Caki2 (cell line): ENCODE measurements at places on chromosomes 4 and X.
A peak's percentile ranks its signal among the peaks of the same experiment; 100 is the strongest.

GRCh38 chr4:159483110-159483781 lies 380.4 kb downstream of the RAPGEF2 start:
- DNase-seq = no peak

DNA sequence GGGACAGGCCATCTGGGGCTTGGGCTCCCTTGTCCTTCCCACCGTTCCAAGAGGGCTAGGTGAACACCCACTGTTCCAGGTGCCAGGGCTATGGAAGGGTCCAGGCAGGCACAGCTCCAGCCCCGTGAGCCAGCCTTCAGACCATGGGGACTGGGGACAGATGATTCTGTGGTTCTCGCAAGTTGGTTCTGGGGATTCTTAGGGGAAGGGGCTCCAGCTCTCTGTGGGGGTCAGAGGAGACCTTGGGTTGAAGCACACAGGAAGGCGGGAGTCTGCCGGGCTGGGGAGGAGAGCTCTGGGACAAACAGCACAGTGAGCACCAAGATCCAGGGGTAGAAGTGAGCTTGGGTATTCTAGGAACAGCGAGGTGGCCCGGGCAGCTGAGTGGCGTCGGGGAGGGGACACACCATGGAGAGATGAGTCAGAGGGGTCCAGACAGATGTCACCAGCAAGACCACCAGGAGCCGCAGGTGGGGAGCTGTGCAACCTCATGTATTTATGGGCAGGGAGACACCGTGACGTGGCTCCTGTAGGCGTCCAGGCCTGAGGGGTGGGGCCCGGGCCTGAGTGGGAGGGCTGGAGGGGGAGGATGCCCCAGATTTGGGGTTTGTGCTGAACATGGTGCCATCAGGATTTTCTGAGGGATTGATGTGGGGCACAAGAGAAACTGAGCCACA lies 48.8 kb upstream of the HMX1 start:
- no peak for DNase-seq

DNA sequence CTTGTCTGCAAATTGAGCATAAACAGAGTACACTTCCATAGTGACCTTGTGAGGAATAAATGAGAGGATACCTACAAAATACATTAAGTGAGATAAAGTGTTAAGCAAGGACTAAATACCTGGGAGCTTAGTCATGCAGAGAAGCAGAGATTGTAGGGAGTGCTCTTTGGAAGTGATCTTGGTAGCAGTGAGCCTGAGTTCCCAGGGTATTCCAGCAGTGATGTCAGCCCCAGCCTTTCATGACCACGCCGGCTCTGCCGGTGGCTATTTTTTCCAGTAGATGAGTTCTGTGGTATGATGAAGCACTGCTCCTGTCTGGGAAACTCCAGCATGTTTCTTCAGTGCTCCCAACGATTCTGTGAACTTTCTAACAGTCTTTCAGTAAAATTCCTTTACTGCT lies 391.5 kb upstream of the IGFBP7 start:
- DNase-seq = peak; percentile 85

DNA sequence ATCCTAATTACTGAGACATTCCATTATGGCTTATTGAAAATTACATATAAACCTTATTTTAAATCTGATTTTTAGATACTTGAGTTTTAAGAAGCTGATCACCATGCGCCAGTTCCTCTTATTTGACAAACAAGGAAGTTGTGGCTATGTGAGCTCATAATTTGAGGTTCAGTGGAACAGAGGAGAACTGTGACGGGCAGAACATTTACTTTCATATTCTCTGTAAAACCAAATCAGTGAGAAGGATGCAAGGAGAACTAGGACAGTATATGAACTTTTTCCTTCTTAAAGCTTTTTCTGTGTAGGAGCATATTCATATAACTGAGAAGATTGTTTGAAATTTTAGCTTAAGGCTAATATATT lies 25.3 kb downstream of the STIM2 start:
- DNase-seq = no peak

DNA sequence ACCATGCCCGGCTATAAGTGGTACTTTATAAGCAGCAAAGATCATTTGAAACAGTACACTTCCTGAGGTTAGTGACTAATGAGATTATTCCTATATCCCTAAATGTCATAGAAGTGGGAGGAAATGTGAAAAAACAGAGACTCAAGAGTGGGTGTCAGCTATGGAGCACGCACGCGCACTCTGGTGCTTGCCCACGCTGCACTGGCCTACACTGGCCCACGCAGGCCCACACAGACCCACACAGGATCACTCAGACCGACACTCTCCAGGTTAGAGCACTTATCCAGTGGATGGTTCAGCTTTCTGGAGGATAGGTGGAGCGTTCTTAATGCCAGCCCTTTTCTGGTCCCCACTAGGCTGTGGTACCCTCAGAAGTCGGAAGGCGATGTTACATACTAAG lies 78.5 kb downstream of the IL1RAPL1 start:
- DNase-seq = no peak

DNA sequence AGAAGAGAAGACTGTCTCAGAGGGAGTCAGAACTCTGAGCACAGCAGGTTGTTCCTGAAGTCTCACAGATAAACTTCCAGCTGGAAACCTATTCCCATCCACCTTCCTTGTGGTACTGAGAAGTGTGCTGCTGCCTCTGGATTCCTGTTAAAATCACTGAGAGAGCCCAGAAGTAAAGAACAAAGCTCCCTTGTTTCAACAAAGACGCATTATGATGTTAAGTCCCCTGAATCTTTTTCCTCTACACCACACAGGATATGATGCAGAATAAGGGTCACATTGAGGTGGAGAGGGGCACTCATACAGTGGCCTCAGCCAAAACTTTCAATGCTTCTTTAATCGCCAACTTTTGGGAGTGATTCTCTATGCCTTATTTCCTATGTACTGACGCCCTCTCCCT lies 321.0 kb downstream of the OPHN1 start:
- DNase-seq = no peak

- peak; percentile 81 for DNase-seq
Measured at GRCh38 chr4:174461466-174462106, 60.7 kb downstream of the HPGD start.

- DNase-seq = no peak
Measured at GRCh38 chrX:133045986-133046385, 50.9 kb downstream of the USP26 start.

- peak; percentile 42 for DNase-seq
Measured at GRCh38 chr4:149029056-149029651, 586.9 kb upstream of the NR3C2 start.

DNA sequence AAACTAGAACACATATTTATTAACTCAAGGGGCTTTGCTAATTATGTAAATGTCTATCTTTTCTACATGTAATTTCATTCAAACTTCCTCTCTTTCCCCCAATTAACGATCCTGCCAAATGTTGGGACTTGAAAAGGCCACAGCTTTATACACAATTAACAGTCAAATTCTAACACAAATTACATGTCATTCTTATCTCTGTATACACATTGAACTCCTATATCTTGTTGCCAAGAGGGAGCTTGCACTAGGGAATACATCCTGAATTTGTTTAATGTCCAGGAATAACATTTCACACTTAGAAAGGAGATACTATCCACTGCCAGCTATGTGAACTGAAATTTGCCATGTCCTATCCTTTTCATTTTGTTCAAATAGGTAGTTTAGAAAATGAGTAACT lies 38.9 kb upstream of the MAB21L2 start:
- DNase-seq = no peak

GRCh38 chr4:88382621-88383020 lies 4.0 kb downstream of the HERC6 start:
- DNase-seq = peak; percentile 68

- no peak for DNase-seq
Measured at GRCh38 chr4:18923496-18924161, 902.1 kb upstream of the LCORL start.

DNA sequence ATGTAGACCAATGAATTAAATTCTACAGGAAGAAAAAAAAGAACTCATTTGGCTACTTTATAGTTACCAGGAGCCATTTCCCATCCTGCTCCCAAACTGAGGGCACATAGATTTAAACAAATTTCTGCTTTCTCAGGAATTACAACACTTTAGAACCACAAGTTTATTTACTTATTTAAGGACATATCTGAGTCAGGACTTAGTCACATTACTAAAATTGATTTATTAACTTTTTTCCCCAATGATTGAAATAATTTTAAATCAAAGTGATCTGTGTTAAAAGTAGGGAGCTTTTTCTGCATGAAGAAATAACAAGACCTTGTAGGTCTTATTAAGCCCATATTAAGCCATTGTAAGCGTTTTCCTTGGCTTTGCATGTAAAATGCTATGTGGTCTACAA lies 291.0 kb upstream of the HAND2 start:
- no peak for DNase-seq

GRCh38 chr4:74370912-74371311 lies 6.0 kb downstream of the EREG start:
- peak; percentile 69 for DNase-seq

DNA sequence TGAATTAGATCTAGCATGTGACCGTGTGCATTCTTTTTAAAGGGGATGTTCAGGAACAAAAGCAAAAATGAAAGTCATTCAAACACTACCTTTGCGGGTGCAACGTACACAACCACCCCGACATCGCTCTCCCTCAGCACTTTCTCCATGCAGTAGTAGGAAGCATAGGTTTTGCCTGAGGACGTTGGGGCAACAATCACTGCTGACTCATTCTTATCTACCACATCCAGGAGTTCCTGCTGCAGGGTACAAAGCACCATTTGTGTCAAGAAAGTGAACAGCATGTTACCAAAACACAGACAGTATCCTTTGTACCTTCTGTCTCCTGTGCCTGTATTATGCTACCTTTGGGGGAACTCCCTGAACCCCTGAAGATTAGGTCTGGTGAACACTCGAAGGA lies 58.6 kb downstream of the DDX60L start:
- DNase-seq = peak; percentile 43

- no peak for DNase-seq
Measured at GRCh38 chr4:134470544-134470943, 269.0 kb upstream of the PABPC4L start.

DNA sequence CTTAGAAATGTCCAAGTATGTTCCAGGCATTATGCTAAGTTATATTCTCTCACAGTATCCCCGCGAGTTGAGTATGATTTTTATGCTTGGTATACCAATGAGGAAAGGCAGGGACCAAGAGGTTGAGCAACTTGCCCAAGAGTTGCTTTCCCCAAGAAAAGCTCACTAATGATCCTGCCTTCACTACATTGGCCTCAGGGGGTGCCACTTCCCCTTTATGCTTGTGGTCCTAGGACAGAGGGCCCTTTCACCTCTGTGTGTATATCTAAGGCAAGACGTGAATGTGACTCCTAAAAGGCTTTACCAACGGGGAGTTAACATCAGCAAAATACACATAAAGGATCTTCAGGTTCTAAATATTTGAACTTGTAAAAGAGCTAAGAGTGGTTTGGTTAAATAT lies 164.4 kb upstream of the CPEB2 start:
- DNase-seq = no peak

- DNase-seq = peak; percentile 57
Measured at GRCh38 chr4:160038615-160039014, 935.7 kb downstream of the RAPGEF2 start.

GRCh38 chr4:117623326-117623725 lies 411.0 kb upstream of the NDST3 start:
- DNase-seq = no peak

DNA sequence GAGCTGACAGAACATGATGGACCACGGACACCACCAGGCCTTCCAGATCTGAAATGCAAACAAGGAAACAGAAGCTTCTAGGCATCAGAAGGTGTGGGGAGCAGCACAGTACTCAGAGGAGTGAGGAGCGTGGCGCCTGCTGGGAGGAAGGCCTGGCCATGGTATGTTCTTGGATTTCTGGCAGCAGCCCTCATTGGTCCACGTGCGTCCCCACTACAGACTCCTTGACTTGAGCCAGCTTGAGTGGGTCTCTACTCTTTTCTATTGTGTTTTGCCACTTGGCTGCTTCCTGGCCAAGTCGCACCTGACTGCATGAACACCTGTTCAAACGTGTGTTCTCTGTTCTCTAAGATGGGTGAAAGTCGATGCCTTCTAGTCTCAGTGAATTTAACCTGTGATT lies 18.0 kb downstream of the ZNF275 start:
- no peak for DNase-seq

DNA sequence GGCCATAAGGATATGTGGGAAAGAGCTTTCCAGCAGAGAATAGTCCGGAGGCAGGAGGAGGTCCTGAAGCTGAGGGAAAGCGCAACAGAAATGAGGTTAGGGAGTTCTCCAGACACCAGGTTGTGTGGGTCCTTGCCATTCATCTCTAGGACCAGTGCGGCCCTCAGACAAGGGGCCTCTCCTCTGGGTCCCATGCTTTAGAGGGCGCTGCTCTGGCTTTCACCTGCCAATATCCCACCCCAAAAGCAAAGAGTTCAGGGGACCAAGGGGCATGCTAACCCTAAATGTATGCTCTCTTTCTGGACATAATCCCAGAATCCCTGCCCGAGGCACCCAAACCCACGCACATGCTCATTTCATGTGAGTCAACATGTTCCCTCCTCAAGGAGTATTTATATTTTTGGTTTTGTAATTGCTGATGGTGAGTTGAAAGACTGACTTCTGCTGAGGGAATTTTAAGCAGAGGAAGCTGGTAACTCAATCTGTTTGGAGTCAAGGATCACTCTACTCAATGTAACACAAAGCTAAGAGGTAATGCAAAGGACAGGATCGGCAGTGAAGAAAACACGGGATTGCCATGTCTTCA lies 14.8 kb downstream of the RPL34 start:
- no peak for DNase-seq

DNA sequence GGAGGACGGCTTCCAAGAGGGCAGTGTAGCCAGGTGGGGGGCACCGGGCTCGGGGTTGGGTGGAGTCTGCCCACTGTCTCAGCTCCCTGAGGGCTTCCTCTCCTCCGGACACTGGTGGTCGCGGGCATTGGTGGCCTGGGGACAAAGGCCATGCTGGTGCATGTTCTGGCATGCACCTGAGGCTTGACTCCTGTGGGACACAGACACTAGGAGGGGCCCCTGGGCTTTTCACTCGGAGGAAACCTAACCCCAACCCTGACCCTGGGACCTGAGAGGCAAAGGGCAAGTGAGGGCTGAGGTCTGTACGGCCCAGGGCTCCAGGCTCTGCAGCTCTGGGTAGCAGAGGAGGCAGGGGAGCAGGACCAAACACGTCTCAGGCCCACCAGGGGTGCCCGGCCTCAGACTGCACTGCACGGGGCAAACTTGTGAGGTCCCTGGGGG lies 22.3 kb upstream of the FGFR3 start:
- no peak for DNase-seq

GRCh38 chrX:129641941-129642340 lies 12.8 kb downstream of the APLN start:
- no peak for DNase-seq

- peak; percentile 1 for DNase-seq
Measured at GRCh38 chr4:173834151-173834550, 304.1 kb upstream of the HAND2 start.

GRCh38 chr4:184280591-184281071 lies 63.0 kb upstream of the ENPP6 start:
- DNase-seq = no peak

GRCh38 chr4:16733509-16733908 lies 164.9 kb downstream of the LDB2 start:
- no peak for DNase-seq

GRCh38 chr4:88818631-88819470 lies 121.2 kb upstream of the NAP1L5 start:
- DNase-seq = peak; percentile 60
